Stimulated activated CD4-positive, alpha-beta T cell treated with anti-CD3 and anti-CD28 coated beads, Interleukin-4, amount 100 ng/mL, for 1 hour (primary cell): ENCODE measurements at places on chromosomes 7 and 10.

GRCh38 chr10:3775696-3776551 is 9.1 kb downstream of the KLF6 start:
- DNase-seq: no peak

GRCh38 chr10:61765176-61766087 is 102.7 kb downstream of the CABCOCO1 start:
- no peak for DNase-seq

- DNase-seq: no peak
Observed at GRCh38 chr10:102523250-102524029, 19.7 kb downstream of the SUFU start.

DNA sequence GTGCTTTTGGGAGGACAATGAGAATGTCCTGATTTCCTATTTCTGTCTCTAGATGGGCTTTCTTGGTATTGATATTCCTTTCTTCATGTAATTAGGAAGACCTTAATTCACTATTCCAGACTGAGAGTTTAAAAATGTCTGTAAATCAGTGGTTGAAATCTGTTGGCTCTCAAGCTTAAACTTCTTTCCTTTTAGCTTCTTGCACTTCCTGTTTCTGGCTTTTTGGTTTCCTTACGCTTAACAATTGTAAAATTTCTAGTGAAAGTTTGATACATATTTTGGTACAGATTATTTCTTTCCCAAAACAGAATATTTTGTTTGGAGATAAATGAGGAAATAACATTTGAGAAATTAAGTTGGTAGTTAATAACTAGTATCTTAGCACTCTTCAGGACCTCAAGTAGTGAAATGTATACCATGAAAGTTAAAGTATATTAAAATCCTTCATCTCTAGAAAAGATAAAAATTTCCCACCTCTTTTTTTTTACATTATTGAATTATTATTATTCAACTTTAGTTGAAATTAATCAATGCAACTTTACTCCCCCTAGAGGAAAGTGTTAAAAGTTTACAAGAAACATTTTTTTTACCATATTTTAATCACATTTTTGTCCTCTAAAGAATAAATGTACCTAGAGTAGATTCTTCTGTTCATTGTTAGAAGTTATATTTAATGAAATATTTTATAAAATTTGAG is 137.2 kb downstream of the PHTF2 start:
- no peak for DNase-seq

GRCh38 chr10:110151467-110151866 is 55.9 kb upstream of the MXI1 start:
- no peak for DNase-seq

- no peak for DNase-seq
Observed at GRCh38 chr10:68516766-68517165, 10.6 kb downstream of the SLC25A16 start.

GRCh38 chr10:126598009-126598408 is 72.5 kb downstream of the C10orf90 start:
- DNase-seq: peak; percentile 7

- DNase-seq: no peak
Observed at GRCh38 chr10:12597788-12598765, 248.7 kb downstream of the CAMK1D start.

- DNase-seq: no peak
Observed at GRCh38 chr10:54866666-54867065, 65.6 kb upstream of the PCDH15 start.

DNA sequence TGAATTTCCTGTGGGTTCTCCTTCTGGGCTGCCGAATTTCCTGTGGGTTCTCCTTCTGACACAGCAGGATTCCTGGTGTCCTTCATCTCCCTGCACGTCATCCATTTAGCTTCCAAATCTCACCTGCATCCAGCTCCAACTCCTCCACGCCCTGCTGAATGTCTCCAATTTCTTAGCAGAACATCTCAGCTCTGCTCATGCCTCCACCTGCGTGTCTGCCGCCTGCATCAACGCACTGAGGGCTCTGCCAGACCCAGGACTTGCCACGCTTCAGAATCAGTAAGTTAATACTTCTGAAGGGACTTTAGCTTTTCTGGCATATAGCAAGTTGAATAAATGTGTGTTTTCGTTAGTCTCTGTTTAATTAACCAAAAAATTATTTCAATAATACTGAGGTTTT is 31.1 kb upstream of the VIPR2 start:
- no peak for DNase-seq

- DNase-seq: no peak
Observed at GRCh38 chr10:2948127-2948854, 119.1 kb upstream of the PFKP start.

GRCh38 chr10:20887706-20888555 is 9.2 kb downstream of the NEBL start:
- DNase-seq: no peak

DNA sequence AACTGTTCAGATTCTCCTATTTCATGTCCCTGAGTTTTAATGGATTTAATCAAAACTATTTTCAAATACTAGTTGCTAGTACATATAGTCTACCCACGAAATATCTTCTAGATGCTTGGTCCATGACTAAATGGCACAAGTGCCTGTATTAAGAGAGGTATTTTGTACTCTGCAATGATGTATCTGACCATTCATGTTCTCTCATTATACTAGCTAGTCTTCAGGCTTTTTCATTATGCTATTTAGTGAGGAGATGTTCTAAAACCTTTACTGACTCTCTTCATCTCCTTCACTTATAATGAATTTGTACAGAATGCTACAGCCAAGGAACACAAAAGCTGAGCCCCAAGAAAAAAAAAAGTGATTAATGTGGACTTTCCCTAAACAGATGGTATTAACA is 222.5 kb downstream of the AHR start:
- no peak for DNase-seq

GRCh38 chr10:93874309-93875031 is 19.3 kb upstream of the SLC35G1 start:
- no peak for DNase-seq

DNA sequence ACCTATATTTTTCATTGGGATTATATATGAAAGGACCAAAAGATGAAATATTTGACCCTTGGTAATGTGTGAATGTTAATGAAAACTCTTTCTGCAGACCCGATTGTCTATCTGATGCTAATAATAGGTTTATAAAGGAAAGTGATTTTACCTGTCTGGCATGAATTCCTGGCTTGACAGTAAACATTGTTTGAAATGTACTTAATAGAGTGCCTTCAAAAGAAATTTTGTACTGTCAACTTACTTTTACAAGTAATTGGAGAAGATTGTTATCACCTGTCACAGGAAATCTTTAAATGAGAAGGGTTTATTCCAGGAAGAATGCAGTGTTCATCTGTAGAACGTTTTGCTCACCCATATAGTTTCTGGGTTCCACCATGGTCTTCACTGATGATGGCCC is 588.2 kb downstream of the INHBA start:
- DNase-seq: no peak

DNA sequence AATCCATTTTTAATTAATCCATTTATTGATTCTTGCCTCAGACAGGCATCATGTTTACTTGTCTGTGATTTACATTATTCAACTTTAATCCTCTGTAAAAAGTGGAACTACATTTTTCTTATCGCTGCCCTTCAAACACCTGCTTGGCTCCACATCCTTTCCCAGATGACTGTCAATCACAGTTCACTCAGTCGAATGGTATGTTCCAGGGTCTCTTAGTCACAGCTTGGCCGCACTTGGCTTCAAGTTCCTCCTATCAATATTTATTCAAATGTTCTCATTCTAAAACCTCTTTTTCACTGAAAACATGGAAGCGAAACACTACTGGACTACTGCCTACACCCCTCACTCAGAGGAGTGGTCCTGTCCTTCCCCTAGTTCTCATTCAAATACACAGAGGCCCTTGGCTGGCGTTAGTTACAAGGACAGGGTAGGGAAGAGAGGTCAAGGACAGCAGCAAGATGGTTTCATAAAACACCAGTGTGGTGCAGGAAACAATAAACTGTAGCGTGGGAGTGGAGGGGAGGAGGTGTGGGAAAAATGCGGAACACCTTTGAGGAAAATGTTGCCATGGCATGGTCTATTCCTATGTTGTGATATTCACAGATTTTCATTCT is 143.2 kb downstream of the USP6NL start:
- no peak for DNase-seq

- DNase-seq: no peak
Observed at GRCh38 chr10:10776363-10776762, 241.3 kb upstream of the CELF2 start.

- DNase-seq: peak; percentile 77
Observed at GRCh38 chr7:99392659-99393354, 15.6 kb downstream of the PDAP1 start.

- DNase-seq: no peak
Observed at GRCh38 chr7:71454981-71455380, 323.0 kb downstream of the GALNT17 start.

GRCh38 chr7:156230576-156230975 is 410.0 kb upstream of the RNF32 start:
- DNase-seq: no peak

DNA sequence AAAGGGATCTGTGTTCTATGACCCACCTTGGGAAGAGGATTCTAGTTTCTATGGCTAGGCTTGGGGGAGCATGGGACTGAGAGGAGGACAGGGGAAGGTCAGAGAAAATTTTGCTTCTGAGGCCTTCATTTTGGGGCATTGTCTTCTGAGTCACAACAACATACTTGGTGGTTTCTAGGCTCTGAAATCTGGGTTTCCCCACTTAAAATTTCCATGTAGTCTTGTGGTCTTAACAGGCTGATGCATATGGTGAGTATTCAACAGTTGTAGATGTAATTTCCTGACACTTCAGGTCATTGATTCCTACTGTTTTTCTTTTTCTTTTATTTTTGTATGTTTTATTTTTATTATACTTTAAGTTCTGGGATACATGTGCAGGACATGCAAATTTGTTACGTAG is 88.5 kb downstream of the ANKRD7 start:
- no peak for DNase-seq

GRCh38 chr10:200405-200804 is 65.2 kb downstream of the ZMYND11 start:
- no peak for DNase-seq

- DNase-seq: no peak
Observed at GRCh38 chr7:66176914-66177313, 28.2 kb upstream of the TPST1 start.

GRCh38 chr10:30371954-30372353 is 22.9 kb upstream of the MTPAP start:
- no peak for DNase-seq

- DNase-seq: no peak
Observed at GRCh38 chr7:106590209-106590816, 70.6 kb downstream of the CCDC71L start.

GRCh38 chr10:69061305-69062161 is 26.4 kb upstream of the SRGN start:
- no peak for DNase-seq

GRCh38 chr7:94656925-94657731 is 1.2 kb upstream of the SGCE start:
- peak; percentile 9 for DNase-seq

GRCh38 chr7:21251151-21251800 is 176.6 kb upstream of the SP4 start:
- no peak for DNase-seq

DNA sequence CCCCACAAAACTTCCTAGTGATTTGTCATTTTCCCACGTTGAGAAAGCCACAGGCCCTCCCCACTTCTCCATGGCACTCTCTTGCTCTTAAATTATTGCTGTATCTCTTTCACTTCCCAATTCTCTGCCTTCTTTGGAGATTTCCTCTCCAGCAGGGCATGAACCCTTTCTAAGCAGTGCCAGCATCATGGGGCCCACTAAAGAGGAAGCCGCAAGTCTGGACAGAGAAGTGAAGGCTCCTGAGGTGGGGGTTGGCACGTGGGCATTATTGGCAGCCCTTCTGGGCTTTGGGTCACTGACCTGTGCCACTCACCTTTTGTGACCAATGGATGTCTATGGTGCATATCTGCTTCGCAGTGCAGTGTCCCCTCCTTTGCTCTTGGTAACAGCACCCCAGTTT is 97.7 kb upstream of the TCF7L2 start:
- no peak for DNase-seq

DNA sequence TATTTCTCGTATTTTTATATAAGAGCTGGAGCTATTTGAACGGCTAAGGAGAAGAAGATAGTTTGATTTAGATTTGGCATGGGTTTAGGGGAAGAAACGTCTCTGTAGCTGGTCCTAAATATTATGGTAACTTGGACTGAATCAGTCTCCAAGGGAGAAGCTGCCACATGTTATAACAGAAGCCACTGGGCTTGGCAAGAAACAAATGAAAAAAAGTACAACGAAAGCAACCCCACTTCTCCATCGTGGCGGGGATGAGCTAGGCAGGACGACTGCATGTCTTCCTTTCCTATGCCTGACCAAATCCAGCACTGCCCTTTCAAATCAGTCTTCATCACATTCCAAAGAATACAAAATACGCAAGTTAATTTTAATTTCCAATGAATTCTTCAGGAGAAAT is 196.7 kb upstream of the KLF14 start:
- no peak for DNase-seq

- no peak for DNase-seq
Observed at GRCh38 chr10:21523557-21524008, 1.9 kb downstream of the SKIDA1 start.

- no peak for DNase-seq
Observed at GRCh38 chr10:94803307-94803706, 40.8 kb downstream of the CYP2C19 start.

GRCh38 chr10:102595293-102595692 is 49.0 kb upstream of the TRIM8 start:
- no peak for DNase-seq

GRCh38 chr7:97305589-97305988 is 188.1 kb downstream of the SDHAF3 start:
- no peak for DNase-seq

DNA sequence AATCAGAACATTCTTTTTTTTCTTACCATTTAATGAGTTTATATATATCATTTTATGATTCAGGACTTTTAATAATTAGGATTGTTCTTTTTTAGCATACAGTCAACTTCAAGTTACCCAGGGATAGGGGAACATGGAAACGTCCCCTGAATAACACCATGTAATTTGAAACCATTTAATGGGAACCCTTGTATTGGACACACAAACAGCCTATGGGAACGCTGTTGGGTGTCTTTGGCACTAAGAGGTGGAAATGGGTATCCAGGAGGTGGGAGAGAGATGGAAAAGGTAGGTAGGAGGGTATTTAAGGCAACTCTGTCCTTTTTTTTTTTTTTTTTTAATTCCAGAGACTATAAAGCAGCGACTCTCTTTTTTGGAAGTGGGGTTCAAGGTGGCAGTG is 2.6 kb downstream of the LUC7L2 start:
- DNase-seq: no peak

DNA sequence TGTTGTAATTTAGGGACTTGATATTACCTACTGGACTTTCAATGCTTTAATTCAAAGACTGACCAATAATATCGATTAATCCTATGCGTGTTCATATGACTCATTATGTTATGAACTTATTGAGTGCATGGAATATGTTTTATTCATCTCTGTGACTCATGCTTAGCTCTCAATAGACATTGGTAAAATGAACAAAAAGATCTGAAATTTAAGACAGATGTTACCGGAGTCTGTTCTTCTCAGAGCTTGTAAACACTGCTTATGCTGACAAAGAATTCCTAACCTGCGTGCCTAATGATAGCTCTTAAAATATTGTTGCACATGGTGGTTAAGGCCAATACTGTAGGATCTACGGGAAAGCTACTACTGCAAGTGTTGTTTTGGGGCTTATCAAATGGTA is 131.5 kb upstream of the ACBD5 start:
- no peak for DNase-seq

- DNase-seq: no peak
Observed at GRCh38 chr7:55526770-55527169, 45.5 kb downstream of the VOPP1 start.

GRCh38 chr10:132940791-132941465 is 1.4 kb downstream of the CFAP46 start:
- no peak for DNase-seq

GRCh38 chr7:27928001-27928400 is 188.0 kb downstream of the TAX1BP1 start:
- no peak for DNase-seq
